GM23338 (cell line): ENCODE measurements at places on chromosomes 11 and 22. TPM values are rescaled to one million over a fixed set of nuclear protein-coding genes. Genes with fewer than 3 reads are reported as not detected.

APOL5 gene
- total RNA-seq: not detected in 2 replicates

SMTNL1 gene
- total RNA-seq: 0.31 TPM in 1 of 2 replicates, not detected in the other

SCGB2A2 gene
- not detected in 2 replicates for total RNA-seq

OTOG gene
- 0.52 and 0.78 TPM in 2 replicates for total RNA-seq

PRG3 gene
- total RNA-seq: not detected in 2 replicates

ZNF215 gene
- total RNA-seq: 18.8 and 20.8 TPM in 2 replicates

OR4D5 gene
- total RNA-seq: not detected in 2 replicates

OR52I2 gene
- total RNA-seq: not detected in 2 replicates

C11orf86 gene
- 0.21 TPM in 1 of 2 replicates, not detected in the other for total RNA-seq

KRTAP5-11 gene
- total RNA-seq: not detected in 2 replicates

MMP12 gene
- not detected in 2 replicates for total RNA-seq

DCHS1 gene
- 16.5 and 20.7 TPM in 2 replicates for total RNA-seq

HTR3A gene
- total RNA-seq: 8.1 and 9.7 TPM in 2 replicates

C11orf16 gene
- total RNA-seq: not detected in 2 replicates

OR52E6 gene
- 0.66 TPM in 1 of 2 replicates, not detected in the other for total RNA-seq

SLC6A5 gene
- total RNA-seq: not detected in 2 replicates

SLC22A8 gene
- total RNA-seq: not detected in 2 replicates
